Lower lobe of right lung (tissue), 2 donors: ENCODE measurements at places on chromosomes 4 and X.
A peak's percentile ranks its signal among the peaks of the same experiment; 100 is the strongest.

- no peak for DNase-seq
Observed at GRCh38 chr4:138907174-138907573, 108.4 kb upstream of the NOCT start.

- DNase-seq, result no peak
Observed at GRCh38 chr4:114879916-114880669, 233.3 kb downstream of the NDST4 start.

GRCh38 chr4:175954685-175955084, 111.0 kb upstream of the WDR17 start:
- no peak for DNase-seq

DNA sequence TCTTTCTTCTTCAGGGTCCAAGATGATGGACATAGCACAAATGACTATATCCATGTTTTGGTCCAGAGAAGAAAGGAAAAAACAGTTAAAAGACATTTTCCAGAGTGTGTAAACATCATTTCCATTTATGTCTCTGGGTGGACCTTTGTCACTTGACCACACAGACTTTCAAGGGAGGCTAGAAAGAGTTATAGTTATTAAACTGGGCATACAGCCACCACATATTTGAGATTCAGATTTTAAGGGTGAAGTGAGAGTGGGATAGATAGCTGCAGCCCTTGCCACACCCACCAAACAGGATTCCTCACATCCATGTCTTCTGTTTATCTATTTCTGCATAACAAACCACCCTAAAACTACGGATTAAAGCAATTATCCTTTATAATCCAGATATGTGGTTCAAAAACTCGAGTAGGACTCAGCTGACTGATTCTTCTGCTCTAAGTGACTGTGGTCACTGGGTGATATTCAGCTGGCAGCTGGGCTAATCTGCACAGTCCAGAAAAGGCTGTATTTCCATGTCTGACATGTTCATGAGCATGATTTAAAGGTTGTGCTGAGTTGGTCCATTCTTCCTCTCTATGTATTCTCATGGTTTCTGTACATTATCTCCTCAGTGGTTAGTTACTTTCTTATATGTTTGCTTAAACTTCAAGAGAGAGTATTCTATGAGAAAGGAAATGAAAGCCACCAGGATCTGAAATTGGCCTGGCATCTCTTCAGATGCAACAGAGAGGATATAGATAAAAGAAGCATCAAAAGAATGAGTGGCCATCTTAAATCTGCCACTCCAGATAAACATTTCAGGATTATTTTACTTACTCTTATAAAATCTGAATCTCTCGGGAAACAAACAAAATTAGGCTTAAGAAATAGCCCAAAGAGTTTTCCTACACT, 459.8 kb upstream of the CTSO start:
- DNase-seq, result no peak

DNA sequence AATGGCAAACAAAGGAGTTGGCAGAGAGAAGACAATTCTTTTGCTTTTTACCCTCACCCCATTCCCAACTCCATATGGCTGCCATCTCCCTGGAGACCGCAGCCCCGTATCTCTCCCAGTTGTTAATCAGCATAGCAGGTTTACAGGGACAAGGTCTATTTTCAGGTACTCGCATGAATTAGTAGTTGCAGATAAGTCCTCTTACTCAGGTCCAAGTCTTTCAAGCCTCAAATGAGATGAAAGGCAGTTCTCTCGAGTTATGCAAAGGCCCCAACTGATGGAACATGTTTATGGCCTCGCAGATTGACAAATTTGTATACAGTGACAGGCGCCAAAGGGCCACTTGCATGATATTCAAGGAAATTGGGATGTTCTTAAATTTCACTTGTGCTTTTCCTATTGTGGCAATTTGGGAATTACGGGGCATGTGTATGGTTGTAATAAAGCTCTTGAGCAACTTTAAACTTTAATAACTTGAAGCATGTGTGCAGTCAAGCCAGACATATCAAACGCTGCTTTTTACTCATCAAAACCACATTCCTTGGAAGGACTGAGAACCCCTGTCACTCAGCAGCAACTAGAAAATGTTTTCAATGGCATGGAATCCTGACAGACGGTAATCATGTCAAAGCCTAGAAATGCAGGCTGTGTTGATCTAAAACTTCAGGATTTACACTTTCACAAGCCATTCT, 45.1 kb downstream of the KDR start:
- no peak for DNase-seq

GRCh38 chr4:56026596-56026995, 77.9 kb downstream of the CEP135 start:
- DNase-seq, result no peak

DNA sequence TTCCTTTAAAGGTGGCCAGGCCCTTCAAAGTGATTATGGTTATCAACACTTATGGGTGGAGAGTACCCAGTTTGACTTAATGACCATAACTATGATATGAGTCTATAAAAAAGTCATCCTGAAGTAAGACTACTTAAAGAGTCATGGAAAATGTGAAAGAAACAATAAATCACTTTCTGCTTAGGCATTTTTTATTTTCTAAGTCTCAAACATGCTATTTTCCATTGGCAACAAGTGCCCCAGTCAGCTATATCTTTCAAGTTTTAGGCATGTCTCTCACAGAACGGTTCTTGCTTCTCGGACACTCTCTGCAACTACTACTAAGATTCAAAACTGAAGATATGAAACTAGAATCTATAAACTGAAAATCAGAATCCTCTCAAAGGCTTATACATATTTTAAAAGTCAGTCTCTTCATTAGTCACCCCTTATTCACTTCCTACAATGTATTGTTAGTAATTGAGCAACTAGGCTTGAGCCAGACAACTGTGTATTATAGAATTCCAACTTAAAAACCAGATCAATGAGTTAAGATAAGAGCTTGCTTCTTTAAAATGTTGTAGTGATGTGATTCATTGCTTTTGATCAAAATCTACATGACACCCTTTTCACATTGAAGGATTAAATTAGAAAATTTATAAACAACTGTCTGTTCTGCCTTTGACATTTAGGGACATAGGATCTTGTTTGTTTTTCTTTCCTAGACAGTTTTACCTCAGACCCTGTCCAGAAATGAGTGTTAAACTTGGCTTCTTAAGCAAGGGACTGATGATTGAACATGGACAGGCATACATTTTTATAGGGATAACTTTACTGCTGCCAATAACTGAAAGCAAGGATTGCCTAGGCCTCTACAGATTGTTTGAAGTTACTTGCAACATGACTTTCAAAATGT, 2.9 kb downstream of the ANTXR2 start:
- no peak for DNase-seq

DNA sequence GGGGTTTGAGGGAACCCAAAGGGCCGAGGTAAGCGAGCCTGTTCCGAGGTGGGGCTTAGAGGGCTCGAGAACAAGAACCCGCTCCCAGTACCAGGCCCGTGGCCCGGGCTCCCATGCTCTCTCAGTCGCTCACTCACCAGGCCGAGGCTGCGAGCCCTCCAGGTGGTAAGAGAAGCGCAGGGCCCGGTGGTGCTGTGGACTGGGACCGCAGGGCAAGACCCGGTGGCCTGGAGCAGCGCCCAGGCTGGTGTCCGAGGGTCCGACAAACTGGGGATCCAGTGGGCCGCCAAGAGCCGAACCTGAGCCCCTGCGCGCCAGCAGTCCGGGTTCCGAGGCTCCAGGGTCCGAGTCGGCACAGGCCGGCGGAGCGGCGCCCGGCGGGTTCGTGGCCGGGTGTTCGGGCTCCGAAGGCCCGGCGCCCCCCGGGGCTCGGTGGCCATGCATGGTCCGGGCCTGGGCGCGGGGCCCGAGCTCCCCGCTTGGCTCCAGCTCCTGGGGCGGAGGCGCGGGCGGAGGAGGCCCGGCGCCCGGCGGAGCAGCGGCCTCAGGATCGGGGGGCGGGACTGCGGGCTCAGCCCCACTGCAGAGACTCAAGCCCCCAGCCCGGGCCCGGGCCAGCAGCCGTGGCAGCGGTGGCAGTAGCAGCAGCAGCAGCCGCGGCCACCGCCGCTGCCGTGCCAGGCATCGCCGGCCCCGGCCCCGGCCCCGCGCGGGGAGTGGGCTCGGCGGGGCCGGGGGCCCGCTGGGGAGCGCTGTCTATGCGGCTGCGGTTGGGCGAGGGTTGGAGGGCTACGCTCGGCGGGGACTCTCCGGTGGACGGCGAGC, 833 bp downstream of the FGD1 start:
- peak; percentile 43 for DNase-seq

DNA sequence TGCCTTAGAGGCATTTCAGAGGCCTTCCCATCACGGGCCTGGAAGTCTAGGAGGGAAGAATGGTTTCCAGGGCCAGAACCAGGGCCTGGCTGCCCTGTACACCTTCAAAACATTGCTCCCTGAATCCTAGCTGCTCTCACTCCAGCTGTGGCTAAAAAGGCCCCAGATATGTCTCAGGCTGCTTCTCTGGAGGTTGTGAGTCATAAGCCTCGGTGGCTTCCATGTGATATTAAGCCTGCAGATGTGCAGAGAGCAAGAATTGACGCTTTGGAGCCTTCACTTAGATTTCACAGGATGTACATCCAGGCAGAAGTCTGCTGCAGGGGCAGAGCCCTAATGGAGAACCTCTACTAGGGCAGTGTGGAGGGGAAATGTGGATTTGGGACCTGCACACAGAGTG, 502.5 kb downstream of the GRXCR1 start:
- DNase-seq, result no peak

DNA sequence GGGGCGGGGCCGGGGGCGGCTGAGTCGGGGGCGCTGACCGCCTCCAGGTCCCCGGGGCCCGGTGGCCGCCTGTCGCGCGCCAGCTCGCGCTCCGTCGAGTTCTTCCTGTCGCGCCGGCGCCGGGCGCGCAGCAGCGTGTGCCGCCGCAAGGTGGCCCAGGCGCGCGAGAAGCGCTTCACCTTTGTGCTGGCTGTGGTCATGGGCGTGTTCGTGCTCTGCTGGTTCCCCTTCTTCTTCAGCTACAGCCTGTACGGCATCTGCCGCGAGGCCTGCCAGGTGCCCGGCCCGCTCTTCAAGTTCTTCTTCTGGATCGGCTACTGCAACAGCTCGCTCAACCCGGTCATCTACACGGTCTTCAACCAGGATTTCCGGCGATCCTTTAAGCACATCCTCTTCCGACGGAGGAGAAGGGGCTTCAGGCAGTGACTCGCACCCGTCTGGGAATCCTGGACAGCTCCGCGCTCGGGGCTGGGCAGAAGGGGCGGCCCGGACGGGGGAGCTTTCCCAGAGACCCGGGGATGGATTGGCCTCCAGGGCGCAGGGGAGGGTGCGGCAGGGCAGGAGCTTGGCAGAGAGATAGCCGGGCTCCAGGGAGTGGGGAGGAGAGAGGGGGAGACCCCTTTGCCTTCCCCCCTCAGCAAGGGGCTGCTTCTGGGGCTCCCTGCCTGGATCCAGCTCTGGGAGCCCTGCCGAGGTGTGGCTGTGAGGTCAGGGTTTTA, 1.5 kb downstream of the ADRA2C start:
- no peak for DNase-seq

GRCh38 chr4:180394312-180394711, 1848.9 kb upstream of the TENM3 start:
- no peak for DNase-seq
